Dermis microvascular lymphatic vessel endothelial cell (primary cell): ENCODE measurements at places on chromosomes 4 and X. TPM values are rescaled to one million over a fixed set of nuclear protein-coding genes. Genes with fewer than 3 reads are reported as not detected.

Gene SEC24B
- 10.0 and 16.1 TPM in 2 replicates for total RNA-seq

Gene CENPVL2
- not detected in 2 replicates for total RNA-seq

Gene JADE3
- 8.5 and 12.8 TPM in 2 replicates for total RNA-seq

Gene SPANXN4
- total RNA-seq = not detected in 2 replicates

- DNase-seq = no peak
Measured at GRCh38 chr4:159562366-159562765, 459.5 kb downstream of the RAPGEF2 start.

- no peak for DNase-seq
Measured at GRCh38 chr4:36325926-36326325, 44.5 kb downstream of the DTHD1 start.

DNA sequence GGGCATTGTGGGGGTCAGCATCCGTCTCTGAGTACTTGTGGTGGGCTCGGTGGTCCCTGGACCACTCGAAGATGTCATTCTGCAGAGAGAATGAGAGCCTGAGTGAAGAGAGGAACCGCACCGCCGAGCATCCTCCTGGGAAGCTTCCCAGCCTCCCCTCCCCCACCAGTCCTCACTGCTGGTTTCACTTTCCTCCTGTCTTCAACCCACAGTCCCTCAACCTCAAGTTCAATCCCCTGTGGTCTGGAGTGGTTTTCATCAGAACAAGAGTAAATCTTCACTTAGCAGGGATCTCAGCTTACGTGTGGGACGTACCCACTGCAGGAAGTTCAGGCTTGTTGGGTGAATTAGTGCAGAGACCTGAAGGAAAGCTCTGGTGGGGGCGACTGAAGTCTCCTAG lies 117.8 kb downstream of the SCD5 start:
- no peak for DNase-seq

DNA sequence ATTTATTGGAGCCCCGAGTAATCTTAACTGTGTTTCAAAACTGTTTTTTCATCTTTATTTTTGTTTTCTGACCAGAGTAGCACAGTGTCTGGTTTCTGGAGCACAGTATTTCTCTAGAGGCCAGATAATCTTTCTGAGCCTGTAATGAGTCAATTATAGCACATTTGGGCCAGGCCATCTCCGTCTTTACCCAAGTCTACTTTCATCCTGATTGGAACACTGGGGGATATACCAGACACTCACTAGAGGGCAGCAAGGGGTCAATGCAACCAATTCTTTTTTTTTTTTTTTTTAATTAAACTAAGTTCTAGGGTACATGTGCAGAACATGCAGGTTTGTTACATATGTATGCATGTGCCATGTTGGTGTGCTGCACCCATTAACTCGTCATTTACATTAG lies 282.0 kb downstream of the ARHGAP24 start:
- DNase-seq = no peak

- no peak for DNase-seq
Measured at GRCh38 chrX:31547816-31548215, 476.0 kb upstream of the FTHL17 start.

GRCh38 chrX:39811376-39811775 lies 286.4 kb downstream of the BCOR start:
- DNase-seq = no peak

DNA sequence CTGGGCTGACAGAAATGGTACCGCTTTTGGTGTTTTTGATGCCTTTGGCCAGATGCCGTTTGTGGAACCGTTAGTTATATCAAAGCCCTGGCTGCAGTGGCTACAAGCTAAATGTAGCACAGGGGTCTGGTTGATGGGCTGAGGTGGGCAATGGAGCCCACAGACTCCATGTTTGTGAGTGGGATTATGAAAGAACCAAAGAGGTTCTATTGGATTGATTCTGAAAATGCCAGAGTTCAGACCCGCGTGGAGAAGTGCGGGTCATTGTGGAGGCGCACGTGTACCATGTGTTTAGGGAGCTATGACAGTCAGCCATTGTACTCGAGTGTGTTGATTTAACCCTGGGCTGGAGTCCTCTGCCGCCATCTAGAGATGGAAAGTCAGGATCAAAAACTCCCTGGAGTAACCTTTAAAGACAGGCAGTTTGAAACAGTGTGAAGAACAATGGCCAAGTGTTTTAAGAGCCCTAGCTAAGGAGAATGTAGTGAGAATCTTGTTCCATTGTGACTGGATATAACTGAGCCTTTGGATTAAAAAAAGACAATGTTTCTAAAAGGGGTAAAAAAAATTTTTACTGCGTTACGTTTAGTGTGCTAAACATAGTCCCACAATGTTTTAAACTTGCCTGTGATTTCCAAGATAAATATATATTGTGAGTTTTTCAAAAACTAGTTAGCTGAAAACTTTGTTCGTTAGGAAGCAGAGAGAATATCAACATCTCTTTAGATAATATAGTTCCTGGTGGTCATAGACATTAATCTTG lies 12.7 kb downstream of the ART3 start:
- peak; percentile 68 for DNase-seq

DNA sequence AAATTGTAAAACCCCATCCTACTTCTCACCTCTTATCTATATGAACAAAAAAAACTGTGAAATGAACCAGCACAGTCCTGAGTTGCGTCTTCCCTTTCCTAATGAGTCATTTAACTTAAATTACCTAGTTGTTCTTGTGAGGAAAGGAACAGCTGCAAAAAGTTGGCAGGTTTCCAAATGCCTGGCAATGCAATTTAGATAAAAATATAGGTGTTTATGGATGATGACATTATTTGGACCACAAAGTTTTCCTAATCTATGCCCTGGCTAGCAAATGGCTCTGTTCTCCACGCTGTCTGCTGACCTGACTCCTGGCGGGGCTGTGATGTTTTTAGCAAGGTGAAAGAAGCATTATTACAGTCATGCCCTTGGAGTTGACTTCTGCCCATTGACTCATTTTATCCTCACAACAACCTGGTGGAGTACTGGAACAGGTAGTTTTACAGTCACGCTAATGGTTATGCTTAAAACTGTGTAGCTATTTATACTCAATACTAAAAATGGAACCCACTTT lies 29.8 kb upstream of the RELL1 start:
- peak; percentile 65 for DNase-seq

GRCh38 chrX:116694046-116694445 lies 231.3 kb upstream of the CT83 start:
- DNase-seq = no peak

- no peak for DNase-seq
Measured at GRCh38 chr4:11565899-11566298, 137.2 kb upstream of the HS3ST1 start.

- DNase-seq = no peak
Measured at GRCh38 chr4:176156656-176157055, 38.7 kb downstream of the SPATA4 start.

DNA sequence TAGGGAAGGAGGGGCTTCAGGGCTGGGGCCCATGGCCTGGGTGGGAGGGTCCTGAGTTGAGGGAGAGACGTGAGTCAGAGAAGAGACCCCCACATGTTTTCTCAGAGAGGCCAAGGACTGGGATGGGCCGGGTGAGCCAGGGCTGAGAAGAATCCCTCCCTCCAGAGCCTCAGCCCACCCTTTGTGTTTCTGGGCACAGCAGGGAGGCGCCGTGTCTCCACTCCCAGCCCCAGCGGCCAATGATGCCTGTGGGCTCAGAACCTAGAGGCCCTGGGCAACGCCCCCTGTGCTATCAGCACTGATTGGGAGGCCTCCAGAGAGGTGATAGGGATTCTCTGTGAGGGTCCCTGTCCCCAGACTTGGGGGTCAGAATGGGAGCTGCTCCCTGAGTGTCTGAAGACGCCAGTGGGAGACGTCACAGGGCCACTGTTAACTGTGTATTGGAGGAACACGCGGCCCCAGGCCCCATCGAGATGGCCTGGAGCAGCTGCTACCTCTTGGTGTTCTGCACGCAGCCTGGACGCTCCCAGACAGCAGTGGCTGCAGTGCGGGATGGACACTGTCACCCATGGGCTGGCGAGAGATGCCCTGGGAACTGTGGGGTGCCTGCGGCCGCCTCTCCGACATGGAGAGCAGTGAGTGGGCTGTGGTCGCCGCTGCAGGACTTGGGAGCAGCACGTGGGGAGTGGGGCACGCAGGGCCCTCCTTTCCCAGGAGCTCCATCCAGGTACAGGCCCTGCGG lies 8.5 kb downstream of the FGFRL1 start:
- no peak for DNase-seq

DNA sequence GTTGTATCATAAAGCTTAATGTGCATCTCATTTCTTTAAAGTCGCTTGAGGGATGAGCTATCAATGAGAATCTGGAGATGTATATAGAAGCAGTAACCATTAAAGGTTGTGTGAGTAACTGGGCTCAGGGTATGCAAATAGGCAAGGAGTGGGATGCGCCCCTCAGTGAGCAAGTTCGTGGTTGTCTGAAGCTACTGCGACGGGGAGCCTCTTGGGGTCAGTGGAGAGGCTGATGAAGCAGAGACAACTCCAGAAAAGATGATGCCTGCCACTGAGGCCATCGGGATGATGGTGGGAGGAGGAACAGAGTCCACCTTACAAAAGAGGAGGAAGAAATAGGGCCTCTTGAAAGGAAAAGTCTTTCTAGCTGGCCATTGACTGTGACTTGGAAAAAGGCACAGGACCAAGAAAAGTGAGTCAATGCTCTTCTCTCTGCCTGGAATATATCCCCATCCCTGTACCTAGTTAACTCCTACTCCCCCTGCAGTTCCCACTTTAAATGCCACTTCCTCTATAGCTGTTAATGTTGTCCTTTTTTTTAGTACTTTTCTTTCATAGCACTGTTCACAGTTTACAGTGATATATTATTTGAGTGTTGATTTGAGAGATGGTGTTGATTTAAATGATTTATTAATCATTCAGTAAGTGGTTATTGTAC lies 51.4 kb upstream of the LSM6 start:
- DNase-seq = no peak

GRCh38 chr4:1993169-1993516 lies 15.6 kb downstream of the NELFA start:
- DNase-seq = no peak
